ENCODE measurements at places on chromosomes 3 and 15.
A peak's percentile ranks its signal among the peaks of the same experiment; 100 is the strongest.

GRCh38 chr3:40766396-40766795, 241.6 kb downstream of the ZNF621 start:
- H3K27me3 ChIP-seq: peaks cover 3% of the 10 kb centered on the region
- no peaks in the 10 kb centered on the region for H3K36me3 ChIP-seq
- H3K27ac ChIP-seq: no peak overlapping the region
- peaks cover 4% of the 10 kb centered on the region for H3K4me1 ChIP-seq
- no peak for DNase-seq
- H3K4me3 ChIP-seq: no peak overlapping the region

DNA sequence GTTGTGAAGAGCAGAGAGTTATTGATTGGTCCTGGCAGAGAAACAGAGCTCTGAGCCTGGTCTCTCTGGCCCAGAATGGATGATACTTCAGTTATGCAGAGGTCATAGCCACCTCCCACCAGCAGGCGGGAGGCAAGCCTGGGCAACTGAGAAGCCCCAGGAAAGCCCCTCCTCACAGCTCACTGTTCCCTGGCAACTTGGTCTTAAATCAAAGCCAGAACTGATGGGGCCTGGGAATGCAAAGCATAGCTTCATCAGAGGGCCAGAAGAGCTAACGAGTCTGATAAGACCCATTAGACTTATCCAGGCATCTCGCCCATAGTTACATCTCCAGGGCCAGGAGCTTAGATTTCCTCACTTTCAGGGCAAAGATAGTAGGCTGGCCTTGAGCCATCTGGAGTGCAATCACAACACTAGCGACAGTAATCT, 5.5 kb upstream of the COLQ start:
- no peak for DNase-seq
- peaks cover 7% of the 10 kb centered on the region for H3K4me1 ChIP-seq
- no peaks in the 10 kb centered on the region for H3K27me3 ChIP-seq
- H3K4me3 ChIP-seq: no peak overlapping the region
- no peaks in the 10 kb centered on the region for H3K36me3 ChIP-seq

- no peak overlapping the region for H3K27ac ChIP-seq
- H3K4me1 ChIP-seq: peaks cover 3% of the 10 kb centered on the region
- no peak for DNase-seq
- no peaks in the 10 kb centered on the region for H3K36me3 ChIP-seq
- H3K4me3 ChIP-seq: no peak overlapping the region
- H3K27me3 ChIP-seq: peaks cover under 1% of the 10 kb centered on the region
Observed at GRCh38 chr15:66580643-66581042, 14.8 kb upstream of the LCTL start.

DNA sequence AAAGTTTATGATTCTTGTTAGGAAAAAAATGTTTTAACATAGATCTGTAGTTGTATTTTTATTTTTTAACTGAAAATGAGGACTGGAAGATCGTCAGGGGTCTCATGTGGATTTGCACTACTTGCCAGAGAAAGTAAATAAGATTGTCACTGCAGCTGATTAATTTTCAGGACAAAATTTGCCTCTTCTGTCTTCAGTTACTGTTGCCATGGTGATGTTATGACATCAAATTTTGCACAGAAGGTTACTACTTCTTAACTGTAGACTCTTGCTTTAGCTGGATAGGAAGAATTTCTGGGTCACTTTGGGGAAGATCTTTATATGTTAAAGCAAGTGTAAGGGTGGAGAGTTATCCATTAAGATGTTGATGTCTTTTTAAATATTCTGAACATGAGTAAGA, 82.2 kb upstream of the WDR72 start:
- no peak overlapping the region for H3K4me3 ChIP-seq
- no peak for DNase-seq
- peaks cover 3% of the 10 kb centered on the region for H3K27me3 ChIP-seq
- no peak overlapping the region for H3K27ac ChIP-seq
- no peaks in the 10 kb centered on the region for H3K4me1 ChIP-seq

DNA sequence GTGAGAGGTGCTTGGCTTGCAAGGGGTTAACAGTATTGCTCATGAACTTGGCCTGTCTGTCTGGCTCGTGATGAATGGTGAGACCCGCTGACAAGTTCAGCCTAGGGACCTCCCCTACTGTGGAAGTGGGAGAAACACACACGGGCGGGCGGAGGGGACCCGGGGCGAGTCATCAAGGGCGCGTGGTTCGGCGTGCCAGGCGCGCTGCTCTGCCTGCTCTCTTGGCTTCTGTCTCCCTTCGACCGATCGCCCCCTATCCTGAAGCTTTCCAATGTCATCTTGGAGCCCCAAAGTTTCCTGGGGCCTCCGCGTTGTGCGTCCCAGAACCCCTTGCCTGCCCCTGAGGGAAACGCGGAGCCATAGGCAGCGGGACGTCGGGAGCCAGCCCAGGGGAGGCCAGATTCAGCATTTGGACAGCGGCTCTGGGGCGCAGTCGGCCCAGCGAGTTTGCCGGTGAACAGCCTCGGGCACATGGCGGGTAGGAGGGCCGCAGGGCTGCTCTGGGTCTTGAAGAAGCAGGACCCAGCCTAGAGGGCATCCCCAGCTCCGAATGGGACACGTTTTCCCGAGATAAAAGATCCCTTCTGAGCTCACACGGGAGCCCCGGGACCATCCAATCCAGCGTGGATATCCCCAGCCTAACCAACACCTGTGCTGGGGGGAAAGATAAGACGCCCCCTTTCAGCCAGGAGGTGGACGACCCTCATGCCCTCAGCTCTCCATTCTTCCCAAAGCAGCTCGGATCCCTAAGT, 27.0 kb upstream of the POLG start:
- peak; percentile 84 for DNase-seq
- H3K4me3 ChIP-seq: peak overlapping the region; percentile 53
- H3K27me3 ChIP-seq: peaks cover 93% of the 10 kb centered on the region
- H3K4me1 ChIP-seq: no peaks in the 10 kb centered on the region
- no peaks in the 10 kb centered on the region for H3K36me3 ChIP-seq

DNA sequence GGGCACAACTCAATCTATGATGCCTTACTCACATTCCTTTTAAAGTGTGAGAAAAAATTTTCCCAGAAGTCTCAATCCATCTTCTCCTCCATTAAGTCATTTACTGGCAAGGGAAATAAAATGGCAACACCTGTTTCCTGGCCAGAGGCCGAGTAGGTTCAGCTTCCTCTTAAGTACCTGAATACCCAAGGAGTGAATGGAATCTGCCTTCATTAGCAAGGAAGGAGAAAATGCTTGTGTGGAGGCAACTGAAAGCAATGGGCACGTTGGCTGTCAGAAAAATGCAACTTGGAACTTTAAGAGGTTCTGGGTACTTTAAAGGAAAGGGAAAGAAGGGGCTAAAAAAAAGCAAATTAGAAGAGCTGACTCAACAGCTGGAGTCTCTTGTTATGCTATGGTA, 423.6 kb upstream of the ARL6 start:
- DNase-seq: no peak
- H3K27me3 ChIP-seq: no peaks in the 10 kb centered on the region
- no peaks in the 10 kb centered on the region for H3K4me1 ChIP-seq
- H3K4me3 ChIP-seq: no peak overlapping the region
- H3K27ac ChIP-seq: no peak overlapping the region

- H3K27ac ChIP-seq: no peak overlapping the region
- peaks cover 3% of the 10 kb centered on the region for H3K27me3 ChIP-seq
- H3K4me1 ChIP-seq: no peaks in the 10 kb centered on the region
- no peak overlapping the region for H3K4me3 ChIP-seq
Observed at GRCh38 chr15:77030928-77031375, 36.0 kb downstream of the PSTPIP1 start.

- H3K36me3 ChIP-seq: no peaks in the 10 kb centered on the region
- no peaks in the 10 kb centered on the region for H3K27me3 ChIP-seq
- H3K27ac ChIP-seq: no peak overlapping the region
- no peak for DNase-seq
- H3K4me1 ChIP-seq: peaks cover 61% of the 10 kb centered on the region
Observed at GRCh38 chr3:34260271-34261000, 462.0 kb downstream of the PDCD6IP start.

- DNase-seq: no peak
- no peaks in the 10 kb centered on the region for H3K36me3 ChIP-seq
- no peak overlapping the region for H3K27ac ChIP-seq
- H3K27me3 ChIP-seq: no peaks in the 10 kb centered on the region
- peaks cover 9% of the 10 kb centered on the region for H3K4me1 ChIP-seq
- H3K4me3 ChIP-seq: no peak overlapping the region
Observed at GRCh38 chr3:175091426-175092114, 232.4 kb downstream of the NAALADL2 start.

DNA sequence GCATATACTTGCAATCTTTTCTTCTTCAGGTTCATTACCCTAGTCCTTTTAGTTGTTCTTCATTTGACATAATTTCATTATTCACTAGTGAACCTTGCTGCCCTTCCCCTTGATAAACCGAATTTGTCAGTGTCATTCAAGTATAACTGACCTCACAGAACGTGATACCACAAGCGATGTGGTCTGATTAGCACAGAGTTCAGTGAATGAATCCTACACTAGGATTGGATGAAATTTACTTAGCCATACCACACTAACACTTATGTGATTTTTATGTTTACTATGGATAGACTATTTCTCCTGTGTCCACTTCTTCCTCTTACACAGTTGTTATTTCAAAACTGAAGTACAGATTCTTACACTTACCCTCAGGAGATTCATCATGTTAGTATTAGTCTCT, 27.2 kb downstream of the CD86 start:
- no peak overlapping the region for H3K27ac ChIP-seq
- H3K27me3 ChIP-seq: peaks cover 2% of the 10 kb centered on the region
- H3K36me3 ChIP-seq: no peaks in the 10 kb centered on the region
- no peak overlapping the region for H3K4me3 ChIP-seq

DNA sequence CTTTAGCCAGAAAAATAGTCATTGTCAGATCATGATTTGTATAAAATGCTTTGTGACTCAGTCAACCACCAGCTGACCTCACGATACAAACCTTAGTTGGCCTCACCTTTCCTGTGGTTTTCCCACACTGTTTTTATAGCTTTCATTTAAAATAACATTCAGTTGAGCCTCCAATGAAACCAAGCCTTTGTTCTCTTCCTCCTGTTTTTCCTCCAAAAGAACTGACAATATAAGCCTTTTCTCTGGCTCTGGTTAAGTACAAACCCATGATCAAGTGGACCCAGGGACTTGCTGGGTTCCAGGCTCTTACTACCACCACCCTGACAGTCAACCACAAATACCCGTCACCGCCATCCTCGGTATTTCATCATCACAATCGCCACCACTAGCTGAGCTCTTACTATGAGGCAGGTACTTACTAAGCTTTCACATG, 81.7 kb downstream of the TAMM41 start:
- peaks cover 15% of the 10 kb centered on the region for H3K4me1 ChIP-seq
- DNase-seq: no peak
- H3K27ac ChIP-seq: peak overlapping the region; percentile 6
- no peaks in the 10 kb centered on the region for H3K36me3 ChIP-seq

- peak overlapping the region; percentile 46 for H3K27ac ChIP-seq
- peaks cover 94% of the 10 kb centered on the region for H3K27me3 ChIP-seq
- no peak for DNase-seq
- peaks cover 6% of the 10 kb centered on the region for H3K4me1 ChIP-seq
- H3K36me3 ChIP-seq: no peaks in the 10 kb centered on the region
- peak overlapping the region; percentile 74 for H3K4me3 ChIP-seq
Observed at GRCh38 chr15:89377842-89378295, 43.2 kb upstream of the POLG start.

GRCh38 chr3:185422677-185423076, 59.7 kb downstream of the MAP3K13 start:
- no peak overlapping the region for H3K4me3 ChIP-seq
- no peak for DNase-seq
- H3K27me3 ChIP-seq: no peaks in the 10 kb centered on the region
- no peaks in the 10 kb centered on the region for H3K36me3 ChIP-seq

GRCh38 chr3:134356411-134357040, 17.7 kb downstream of the AMOTL2 start:
- H3K4me1 ChIP-seq: peaks cover 47% of the 10 kb centered on the region
- no peak for DNase-seq
- peaks cover 46% of the 10 kb centered on the region for H3K36me3 ChIP-seq
- H3K4me3 ChIP-seq: no peak overlapping the region
- no peaks in the 10 kb centered on the region for H3K27me3 ChIP-seq
- H3K27ac ChIP-seq: peak overlapping the region; percentile 95

GRCh38 chr15:78242128-78242527, 7.8 kb upstream of the ACSBG1 start:
- H3K36me3 ChIP-seq: no peaks in the 10 kb centered on the region
- peaks cover 3% of the 10 kb centered on the region for H3K27me3 ChIP-seq
- no peak overlapping the region for H3K4me3 ChIP-seq
- DNase-seq: no peak
- H3K27ac ChIP-seq: no peak overlapping the region
- H3K4me1 ChIP-seq: peaks cover 12% of the 10 kb centered on the region

- H3K27me3 ChIP-seq: peaks cover 4% of the 10 kb centered on the region
- H3K4me1 ChIP-seq: no peaks in the 10 kb centered on the region
- no peak overlapping the region for H3K4me3 ChIP-seq
- no peaks in the 10 kb centered on the region for H3K36me3 ChIP-seq
- H3K27ac ChIP-seq: no peak overlapping the region
- no peak for DNase-seq
Observed at GRCh38 chr15:86917361-86917671, 837.6 kb downstream of the AGBL1 start.

- DNase-seq: no peak
- H3K27me3 ChIP-seq: no peaks in the 10 kb centered on the region
- no peak overlapping the region for H3K4me3 ChIP-seq
- H3K27ac ChIP-seq: no peak overlapping the region
- H3K36me3 ChIP-seq: no peaks in the 10 kb centered on the region
Observed at GRCh38 chr15:62920682-62921502, 121.7 kb upstream of the TPM1 start.

DNA sequence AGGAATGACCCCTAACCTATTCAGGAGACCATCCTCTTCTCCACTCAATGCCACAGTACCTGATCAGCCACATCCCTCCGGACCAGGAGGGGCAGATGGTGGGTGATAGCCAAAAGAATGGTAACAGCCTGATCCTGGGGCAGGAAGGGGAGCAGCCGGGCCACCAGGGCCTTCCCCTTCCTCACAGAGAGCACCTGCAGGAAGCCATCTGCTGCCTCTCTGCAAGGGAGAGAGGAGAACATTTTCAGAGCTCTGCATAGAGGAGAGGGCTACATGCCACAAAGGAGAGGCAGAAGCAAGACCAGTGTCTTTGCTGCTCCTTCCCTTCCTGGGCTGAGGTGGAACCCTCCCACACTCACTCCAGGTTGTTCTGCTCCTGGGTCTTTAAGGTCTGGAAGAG, 5.5 kb upstream of the SPG11 start:
- no peak overlapping the region for H3K4me3 ChIP-seq
- no peak for DNase-seq
- H3K36me3 ChIP-seq: no peaks in the 10 kb centered on the region

GRCh38 chr3:168472783-168473182, 377.1 kb upstream of the GOLIM4 start:
- no peaks in the 10 kb centered on the region for H3K36me3 ChIP-seq
- H3K4me1 ChIP-seq: peaks cover 9% of the 10 kb centered on the region
- H3K27ac ChIP-seq: no peak overlapping the region
- H3K27me3 ChIP-seq: peaks cover 3% of the 10 kb centered on the region
- H3K4me3 ChIP-seq: no peak overlapping the region

DNA sequence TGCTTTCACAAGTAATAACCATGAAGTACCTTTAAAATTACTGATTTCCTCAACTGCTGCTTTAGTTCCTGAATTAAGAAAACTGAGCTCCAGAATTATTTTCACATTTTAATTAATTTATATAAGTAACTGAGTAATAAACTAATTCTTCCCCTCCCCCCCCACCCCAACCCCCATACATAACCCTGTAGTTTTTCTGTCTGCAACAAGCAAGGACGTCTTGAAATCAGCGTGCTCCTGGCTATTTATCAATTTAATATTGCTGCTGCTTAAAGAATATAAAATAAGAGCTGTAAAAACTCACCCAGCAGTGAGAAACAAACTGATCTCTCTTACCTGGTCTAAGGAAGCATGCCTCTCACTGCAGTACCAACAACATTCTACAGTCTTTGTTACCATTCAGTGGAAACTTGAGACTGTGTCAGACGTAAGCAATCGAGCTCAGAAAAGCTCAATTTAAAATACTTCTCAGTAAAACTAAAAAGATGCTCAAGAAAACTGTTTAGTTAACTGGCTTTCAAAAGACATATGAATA, 121.0 kb downstream of the TFDP2 start:
- peaks cover 14% of the 10 kb centered on the region for H3K4me1 ChIP-seq
- H3K27ac ChIP-seq: peak overlapping the region; percentile 88
- H3K27me3 ChIP-seq: no peaks in the 10 kb centered on the region
- peaks cover 9% of the 10 kb centered on the region for H3K36me3 ChIP-seq
